ENCODE measurements at places on chromosomes 7 and 10.

- DNase-seq = no peak
Observed at GRCh38 chr10:99045671-99046070, 190.0 kb downstream of the HPSE2 start.

DNA sequence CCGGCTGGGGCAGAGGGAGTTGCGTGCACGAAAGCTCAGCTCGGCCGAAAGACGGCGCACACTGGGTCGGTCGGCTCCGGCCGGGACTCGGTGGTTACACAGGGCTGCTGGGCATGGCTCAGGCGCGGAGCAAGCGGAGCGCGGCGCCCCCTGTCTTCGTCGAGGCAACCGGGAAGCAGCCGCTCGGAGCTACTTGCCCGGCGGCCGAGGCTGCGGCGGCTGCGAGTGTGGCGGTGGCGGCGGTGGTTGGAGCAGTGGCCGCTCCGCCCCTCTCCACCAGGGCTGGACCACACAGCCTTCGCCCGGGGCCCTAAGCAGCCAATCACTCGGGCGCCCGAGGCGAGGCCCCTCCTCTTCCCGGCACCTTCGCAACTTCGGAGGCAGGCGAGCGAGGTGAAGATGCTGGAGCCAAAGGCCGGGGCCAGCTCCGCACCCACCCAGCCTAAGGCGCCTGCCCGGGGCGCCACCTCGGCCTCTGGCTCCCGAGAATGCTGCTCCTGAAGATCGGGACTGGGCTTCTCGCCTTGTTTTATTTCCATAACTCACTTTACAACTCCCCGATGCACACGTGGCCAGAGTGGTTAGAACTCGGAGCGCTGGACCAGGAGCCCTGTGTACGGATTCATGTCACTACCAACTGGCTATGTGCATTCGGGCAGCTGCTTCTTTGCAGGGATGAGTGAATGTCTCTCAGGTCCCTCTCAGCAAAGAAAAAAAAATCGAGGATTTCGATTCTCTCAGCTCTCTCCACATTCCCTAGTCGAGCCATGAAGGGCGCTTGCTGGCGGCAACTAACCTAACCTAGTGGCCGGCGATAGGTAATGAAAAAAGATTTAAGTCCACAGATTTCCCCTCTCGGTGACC lies at the start of gene TLL2:
TSS of gene TLL2 (minus strand) at position 229 of the 864 bp plus-strand sequence. CDS start 241 bp downstream, outside the sequence.
- DNase-seq = peak; percentile 87

GRCh38 chr7:72106405-72106804 lies 305.7 kb downstream of the CALN1 start:
- DNase-seq = no peak

- no peak for DNase-seq
Observed at GRCh38 chr7:50768485-50769474, 13.9 kb downstream of the GRB10 start.

- DNase-seq = no peak
Observed at GRCh38 chr7:32037650-32038198, 32.5 kb downstream of the PDE1C start.

- DNase-seq = no peak
Observed at GRCh38 chr10:1217237-1217587, 161.0 kb downstream of the WDR37 start.

- no peak for DNase-seq
Observed at GRCh38 chr10:33676606-33677339, 342.3 kb upstream of the NRP1 start.

DNA sequence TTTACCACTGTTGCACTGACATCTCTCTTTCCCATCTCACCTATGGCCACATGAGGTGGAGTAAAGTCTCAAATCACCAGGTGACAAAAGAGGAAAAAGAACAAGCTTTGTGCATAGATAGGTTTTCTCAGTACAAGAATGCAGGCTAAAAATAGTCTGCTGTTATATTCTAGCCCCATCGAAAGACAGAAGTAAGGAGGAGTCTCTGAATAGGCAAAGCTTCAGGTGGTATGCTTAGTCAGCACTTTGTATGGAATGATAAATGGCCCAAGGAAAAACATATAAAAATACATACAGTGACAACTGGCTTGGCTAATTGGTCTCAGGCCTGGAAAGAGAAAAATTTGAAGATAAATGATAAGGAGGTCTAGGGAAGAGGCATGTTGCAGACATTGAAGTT lies 39.6 kb upstream of the KCND2 start:
- no peak for DNase-seq

DNA sequence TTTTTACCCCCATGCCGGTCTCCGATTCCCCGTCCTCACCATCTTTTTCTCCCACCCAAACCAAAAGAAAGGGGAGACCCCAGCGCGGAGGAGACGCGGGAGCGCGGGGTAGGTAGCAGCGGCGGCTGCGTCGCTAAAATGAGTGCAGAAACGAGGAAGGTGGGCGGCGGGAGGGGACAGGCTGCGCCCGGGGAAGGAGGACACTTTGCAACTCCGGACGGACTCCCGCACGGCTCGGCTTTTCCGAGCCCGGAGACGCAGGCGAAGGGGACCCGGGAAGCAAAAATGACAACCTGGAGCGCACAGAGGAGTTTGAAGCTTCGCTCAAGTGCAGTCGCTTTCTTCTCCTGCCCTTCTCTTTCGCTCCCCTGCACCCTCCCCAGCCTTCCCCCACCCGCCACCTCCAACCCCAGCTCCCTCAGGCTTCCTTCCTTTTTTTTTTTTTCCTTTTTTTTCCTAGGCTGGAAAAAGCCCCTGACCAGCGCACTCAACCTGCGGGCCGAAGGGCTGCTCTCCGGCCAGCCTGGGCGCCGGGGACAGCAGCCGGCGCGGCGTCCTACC lies 453 bp downstream of the SFMBT2 start:
- no peak for DNase-seq

DNA sequence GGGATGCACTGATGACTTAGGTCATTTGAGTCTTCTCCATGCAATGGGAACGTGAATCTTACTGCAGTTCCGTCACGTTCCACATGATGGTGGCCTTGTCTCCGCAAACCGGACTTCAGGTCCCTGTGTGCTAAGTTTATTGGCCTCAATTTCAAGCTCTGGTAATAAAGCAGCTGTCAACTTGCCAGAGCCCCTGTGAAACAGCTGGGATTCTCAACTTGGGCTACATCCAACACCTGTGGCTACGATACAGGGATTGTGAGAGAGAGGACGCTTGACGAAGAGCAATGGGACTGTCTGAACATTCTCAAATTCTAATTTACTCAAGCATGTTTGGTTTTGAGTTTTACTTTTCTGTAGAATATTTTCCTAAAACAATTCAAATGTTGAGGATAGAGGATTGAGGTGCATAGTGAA lies 174.2 kb downstream of the PTN start:
- peak; percentile 83 for DNase-seq
